ENCODE measurements at places on chromosomes 7 and 10.

DNA sequence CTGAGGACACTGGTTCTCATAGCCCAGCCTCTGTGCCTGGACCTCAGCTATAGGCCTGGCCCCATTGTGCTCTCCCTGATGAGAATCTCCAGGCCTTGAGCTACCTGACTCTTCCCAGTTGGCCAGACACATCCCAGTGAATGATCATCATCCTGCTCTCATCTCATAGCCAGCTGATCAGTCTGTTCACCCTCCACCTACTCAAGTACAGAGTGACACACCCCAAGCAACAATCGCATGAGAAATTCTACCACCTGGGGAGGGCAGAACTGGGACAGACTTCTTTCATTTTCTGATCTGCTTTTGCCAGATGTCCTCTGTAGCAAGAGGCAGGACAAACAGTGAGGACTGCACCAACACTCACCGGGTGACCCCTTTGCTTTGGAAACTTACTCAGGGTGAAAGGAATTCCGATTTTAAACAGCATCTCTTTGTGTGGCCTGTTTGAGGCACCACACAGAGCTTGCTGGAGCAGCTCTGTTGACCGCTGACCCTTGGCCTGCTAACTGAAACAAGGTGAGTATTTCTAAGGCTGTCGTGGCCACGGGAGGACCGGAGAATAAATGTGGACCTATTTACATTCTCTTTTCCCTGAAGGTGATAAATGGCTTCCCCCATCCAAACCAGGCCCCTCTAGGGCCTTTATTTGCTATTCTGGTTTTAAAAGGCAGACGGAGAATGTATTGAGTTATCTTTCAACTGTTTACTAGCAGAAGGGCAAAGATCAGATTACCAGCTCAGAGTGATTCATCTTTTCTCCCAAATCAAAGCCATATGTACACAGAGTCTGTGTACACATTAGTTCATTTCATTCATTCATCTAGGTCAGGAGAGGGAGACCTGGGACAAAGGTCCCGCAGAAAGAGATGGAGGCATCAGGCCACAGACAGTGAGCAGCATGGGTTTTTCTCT lies 181.4 kb upstream of the TNS3 start:
- peak; percentile 54 for DNase-seq

GRCh38 chr7:1987084-1987535 lies 245.6 kb downstream of the MAD1L1 start:
- no peak for DNase-seq

DNA sequence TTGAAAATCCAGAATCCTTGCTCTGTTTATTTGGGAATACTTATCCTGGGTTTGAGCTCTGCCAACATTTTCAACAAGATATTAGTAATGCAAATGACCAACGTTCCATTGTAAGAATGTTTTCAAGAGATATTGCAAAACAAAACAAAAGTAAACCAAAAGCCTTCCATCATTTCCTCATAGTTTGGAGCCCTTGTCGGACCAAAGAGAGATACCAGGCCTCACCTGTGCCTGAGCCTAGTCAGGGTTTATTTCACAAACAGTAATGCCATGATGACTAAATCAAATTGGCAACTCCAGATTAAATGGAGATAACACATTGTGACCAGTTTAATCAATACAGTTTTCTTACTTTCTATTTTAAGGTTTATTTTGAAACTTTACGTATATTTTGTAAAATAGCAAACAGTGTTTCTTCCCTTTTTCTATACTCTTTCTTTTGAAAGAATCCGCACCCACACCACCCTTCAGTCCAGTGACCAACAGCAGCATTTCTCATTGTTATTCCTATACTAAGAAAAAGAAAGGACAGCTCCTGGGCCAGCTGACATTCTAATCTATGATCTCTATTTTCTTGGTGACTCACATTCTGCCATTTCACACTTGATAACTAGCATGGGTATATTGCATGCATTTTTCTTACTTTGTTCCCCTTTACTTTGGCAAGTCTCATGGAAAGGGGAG lies 168.5 kb upstream of the MEOX2 start:
- no peak for DNase-seq

- peak; percentile 52 for DNase-seq
Observed at GRCh38 chr7:33448035-33448434, 318.7 kb downstream of the BBS9 start.

DNA sequence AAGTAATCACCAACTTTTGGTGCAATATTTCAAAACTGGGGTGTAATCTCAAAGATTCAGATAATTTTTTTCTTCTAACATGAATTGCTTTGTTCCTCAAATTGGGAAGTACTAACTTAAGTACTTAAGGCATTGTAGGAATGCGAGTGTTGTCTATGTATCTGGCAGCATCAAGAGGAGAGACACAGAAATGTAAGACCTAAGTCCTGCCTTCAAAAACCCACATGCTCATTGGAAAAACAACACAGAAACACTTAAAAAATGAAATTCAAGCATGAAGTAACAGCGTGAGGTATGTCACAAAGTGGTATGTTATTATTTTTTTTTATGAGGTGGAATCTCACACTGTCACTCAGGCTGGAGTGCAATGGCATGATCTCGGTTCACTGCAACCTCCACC lies 288.5 kb downstream of the ZEB1 start:
- DNase-seq = no peak

DNA sequence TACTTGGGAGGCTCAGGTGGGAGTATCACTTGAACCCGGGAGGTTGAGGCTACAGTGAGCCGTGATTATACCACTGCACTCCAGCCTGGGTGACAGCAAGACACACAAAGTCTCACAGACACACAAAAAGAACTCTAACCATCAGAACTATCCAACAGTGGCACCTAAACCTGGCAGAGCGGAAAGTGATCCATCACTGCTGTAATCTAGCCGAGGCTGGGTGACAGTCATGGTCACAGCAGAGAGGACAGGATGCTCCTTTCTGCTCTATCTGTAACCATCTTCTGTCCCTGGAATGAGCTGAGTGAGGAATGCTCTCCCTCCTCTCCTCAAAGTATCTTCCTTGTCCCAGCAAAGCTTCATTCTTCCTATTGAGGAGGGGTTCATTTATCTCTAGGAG lies 656.6 kb downstream of the LRMDA start:
- no peak for DNase-seq

- DNase-seq = peak; percentile 28
Observed at GRCh38 chr7:106865130-106866041, at the start of gene PIK3CG. Gene PIK3CG, plus strand, starts transcription at chr7:106865282. Its CDS starts 2,280 bp downstream, at chr7:106867562.

GRCh38 chr7:34096198-34096651 lies 190.9 kb downstream of the BMPER start:
- DNase-seq = peak; percentile 97

DNA sequence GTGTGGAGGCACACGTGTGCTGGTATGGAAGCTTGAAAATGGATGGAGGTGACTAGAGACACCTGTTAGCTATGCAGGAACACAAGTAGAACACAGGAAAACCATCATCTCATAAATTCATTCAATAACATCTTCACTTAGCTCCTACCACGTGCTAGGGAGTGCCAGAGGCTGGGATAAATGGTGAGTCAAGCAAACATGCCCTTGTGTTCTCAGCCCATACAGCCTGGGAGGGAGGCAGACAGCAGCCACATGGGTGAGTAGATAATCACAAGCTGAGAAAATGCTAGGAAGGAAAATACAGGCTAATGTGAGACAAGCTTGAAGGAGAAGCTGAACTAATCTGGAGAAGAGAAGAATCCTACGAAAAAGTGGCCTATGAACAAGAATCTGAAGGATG lies 468.0 kb upstream of the ZMIZ1 start:
- no peak for DNase-seq

- no peak for DNase-seq
Observed at GRCh38 chr7:51234139-51234538, 82.5 kb downstream of the COBL start.

DNA sequence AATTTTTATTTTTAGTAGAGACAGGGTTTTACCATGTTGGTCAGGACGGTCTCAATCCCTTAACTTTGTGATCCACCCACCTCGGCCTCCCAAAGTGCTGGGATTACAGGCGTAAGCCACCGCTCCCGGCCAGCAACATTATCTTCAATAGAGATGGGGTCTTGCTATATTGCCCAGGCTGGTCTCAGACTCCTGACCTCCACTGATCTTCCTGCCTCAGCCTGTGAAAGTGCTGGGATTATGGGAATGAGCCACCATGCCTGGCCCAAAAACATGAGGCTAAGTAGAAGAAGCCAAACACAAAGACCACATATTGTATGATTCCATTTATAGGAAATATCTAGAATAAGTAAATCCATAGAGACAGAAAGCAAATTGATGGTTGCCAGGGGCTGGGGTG lies 19.1 kb upstream of the CYTH3 start:
- DNase-seq = no peak

DNA sequence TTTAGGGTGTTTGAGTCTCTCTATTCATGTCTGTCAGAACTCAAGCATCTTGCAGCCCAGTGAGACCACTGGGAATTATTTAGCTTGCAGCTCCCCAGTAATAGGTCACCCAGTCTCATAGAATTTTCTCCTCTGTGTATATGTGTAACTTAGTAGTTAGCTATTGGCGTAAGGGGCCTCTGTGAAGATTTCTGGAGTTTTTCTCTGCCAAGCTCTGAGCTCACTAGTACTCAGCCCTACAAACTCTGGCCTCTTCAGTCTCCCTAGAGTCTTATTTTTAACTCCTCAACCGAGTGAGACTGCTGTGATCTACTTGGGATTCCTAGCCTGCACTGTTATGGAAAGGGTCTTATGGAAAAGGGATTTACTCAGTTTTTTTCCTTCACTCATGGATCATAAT lies 90.2 kb downstream of the PPP1R9A start:
- peak; percentile 19 for DNase-seq

DNA sequence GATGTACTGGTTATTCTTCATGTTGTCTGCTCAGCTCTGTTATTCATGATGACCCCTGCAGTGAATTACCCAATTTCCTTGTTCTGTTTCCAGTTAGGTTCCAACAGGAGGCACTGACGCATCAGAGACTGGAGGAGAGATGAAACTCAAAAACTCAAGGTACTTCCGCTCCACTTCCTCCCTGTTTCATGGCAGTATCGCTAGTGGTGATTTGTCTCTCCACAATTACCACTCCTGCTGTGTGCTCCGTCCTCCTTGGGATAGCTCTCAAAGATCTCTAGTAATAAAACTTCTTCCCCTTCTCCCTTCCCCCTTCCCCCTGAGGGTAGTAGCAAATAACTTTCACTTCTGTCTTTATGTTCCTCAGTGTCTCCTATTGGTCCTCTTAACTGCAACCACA lies 107.4 kb upstream of the ABCB5 start:
- no peak for DNase-seq

GRCh38 chr10:72267381-72267780 lies 6.3 kb upstream of the DDIT4 start:
- no peak for DNase-seq

- no peak for DNase-seq
Observed at GRCh38 chr10:91884536-91884935, 24.8 kb downstream of the FGFBP3 start.

GRCh38 chr7:45129181-45129800 lies 17.8 kb upstream of the TBRG4 start:
- DNase-seq = no peak

DNA sequence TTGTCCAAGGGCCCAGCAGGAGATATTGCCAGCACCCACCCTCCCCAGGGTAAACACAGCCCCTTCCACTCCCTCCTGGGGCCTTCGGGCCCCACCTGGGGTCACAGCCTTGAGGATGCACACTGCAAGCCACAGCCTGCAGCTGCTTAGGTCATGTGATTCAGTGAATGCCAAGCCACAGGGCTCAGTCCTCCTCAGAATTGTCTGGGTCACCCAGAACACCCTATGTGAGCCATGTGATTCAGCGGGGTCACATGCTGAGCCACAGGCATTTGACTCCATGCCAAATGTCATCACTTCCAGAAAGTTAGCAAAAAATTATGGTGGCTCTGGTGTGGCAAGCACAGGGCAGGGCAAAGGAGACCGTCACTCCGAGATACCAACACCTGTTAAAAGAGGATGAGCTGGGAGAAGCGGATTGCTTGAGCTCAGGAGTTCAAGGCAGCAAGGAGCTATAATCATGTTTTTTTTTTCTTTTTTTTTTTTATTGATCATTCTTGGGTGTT lies 17.2 kb upstream of the PSAP start:
- peak; percentile 83 for DNase-seq

- no peak for DNase-seq
Observed at GRCh38 chr10:132444877-132445351, 47.9 kb downstream of the PWWP2B start.

DNA sequence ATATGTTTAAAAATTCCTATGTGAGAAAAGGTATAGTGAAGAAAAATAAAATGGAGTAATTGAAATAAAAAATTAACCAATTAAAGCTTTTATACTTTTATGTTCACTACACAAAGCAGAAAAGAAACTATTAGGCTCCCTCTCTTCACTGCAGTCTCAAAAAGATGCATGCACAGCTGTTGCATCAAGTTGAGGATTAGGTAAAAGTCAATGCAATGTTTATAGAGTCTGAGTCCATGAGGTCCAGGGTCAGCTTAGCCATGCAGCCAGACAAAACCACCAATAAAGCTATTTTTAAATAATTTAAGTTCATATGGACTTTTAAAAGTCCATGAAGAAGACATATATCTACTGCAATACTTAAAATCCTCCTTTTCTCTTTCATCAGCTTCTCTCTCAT lies 31.1 kb upstream of the ING3 start:
- DNase-seq = no peak

DNA sequence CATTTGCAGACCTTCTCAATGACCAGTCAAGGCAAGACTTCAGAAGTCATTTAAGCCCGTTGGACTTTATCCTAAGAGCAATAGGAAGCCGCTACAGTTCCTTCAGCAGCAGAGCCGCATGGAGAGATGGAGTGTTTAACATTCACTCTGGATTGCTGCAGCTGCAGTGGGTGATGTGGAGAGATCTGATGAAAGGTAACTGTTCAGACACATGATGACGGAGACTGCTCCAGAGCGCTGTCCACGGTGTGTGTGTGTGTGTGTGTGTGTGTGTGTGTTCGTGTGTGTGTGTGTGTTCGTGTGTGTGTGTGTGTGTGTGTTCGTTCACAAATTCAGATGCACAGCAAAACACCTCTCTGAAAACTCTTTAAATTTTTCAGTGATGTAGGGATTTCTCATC lies 37.0 kb downstream of the SEC61G start:
- DNase-seq = no peak

DNA sequence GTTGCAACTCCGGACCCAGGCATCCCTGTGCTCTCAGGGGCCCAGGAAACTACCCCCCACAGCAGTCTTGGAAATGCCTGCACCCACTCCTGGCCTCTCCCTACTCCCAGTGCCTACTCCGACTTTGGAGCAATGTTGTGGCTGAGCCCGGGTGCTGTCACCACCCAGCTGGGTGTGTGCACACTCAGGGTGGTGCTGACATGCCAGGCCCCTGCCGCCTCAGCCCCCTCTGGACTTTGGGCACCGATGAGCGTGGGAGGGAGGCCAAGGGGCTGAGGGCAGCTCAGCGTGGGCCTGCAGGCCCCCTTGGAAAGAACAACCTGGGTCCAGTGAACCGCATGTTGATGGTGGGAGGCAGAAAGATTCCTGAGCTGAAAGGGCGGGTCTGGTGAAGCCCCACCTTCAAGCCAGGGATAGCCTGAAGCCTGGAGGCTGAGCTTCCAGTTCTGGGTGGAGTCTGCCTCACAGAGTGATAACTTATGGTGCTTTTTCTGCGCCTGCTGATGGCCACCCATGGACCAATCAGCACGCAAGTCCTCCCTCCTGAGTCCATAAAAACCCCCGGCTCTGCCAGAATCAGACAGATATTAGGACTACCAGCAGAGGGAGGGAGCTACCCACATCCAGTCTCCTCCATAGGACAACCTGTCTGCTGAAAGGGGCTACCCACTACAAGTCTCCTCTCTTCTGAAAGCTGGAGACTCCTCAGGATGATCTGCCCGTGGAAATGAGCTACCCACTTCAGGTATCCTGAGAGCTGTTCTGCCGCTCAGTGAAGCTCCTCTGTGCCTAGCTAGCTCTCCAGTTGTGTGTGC lies 380.4 kb upstream of the SORCS1 start:
- no peak for DNase-seq

GRCh38 chr7:88219781-88220747 lies at the start of gene SRI:
Gene SRI, minus strand, starts transcription at chr7:88220038. Its CDS starts 12 bp downstream, at chr7:88220026.
- peak; percentile 91 for DNase-seq
